Stimulated activated CD8-positive, alpha-beta memory T cell treated with anti-CD3 and anti-CD28 coated beads, Interleukin-7, amount 100 ng/mL, for 48 hours (primary cell): ENCODE measurements at places on chromosomes 1 and 21.

- no peak for DNase-seq
Measured at GRCh38 chr1:116920211-116920610, 10.5 kb downstream of the PTGFRN start.

DNA sequence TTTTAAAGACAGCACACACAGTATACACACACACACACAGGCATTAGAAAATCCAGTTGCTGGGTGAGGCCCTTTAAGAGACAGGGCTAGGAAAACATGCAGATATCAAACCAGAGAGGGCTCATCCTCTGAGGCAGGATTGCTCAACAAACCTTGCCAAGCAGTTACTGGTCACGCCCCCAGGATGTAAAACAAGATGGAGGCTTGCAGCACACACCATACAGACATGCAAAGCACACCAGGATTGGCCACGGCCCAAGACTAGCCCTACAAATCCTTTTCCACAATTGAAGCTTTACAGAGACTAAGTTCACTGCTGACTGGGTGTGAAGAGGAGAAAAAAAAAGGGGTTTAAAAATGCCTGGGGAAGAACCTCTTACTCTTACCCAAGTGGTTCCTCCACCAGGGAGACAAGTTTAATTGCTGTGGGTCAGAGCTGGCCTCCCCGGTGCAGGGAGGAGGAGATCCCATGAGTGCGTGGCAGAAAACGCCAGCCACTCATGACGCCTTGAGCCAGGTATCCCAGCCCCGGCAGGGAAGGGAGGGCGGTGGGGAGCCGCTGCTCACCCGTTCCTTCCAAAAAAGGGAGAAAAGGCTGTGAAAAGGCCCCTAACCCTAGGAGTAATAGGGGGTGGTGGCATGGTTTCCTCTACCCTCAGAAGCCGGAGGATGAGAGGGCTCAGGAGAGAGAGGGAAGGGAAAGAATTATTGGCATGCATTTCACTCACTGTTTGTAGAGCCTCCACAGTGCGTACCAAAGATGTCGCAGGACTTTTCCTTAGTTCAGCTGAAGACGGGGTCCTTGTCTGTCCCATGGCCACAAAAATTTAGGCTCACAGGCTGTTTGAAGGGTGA is 594.6 kb upstream of the ZP4 start:
- no peak for DNase-seq

- DNase-seq = no peak
Measured at GRCh38 chr1:24379733-24380315, 33.8 kb downstream of the STPG1 start.

DNA sequence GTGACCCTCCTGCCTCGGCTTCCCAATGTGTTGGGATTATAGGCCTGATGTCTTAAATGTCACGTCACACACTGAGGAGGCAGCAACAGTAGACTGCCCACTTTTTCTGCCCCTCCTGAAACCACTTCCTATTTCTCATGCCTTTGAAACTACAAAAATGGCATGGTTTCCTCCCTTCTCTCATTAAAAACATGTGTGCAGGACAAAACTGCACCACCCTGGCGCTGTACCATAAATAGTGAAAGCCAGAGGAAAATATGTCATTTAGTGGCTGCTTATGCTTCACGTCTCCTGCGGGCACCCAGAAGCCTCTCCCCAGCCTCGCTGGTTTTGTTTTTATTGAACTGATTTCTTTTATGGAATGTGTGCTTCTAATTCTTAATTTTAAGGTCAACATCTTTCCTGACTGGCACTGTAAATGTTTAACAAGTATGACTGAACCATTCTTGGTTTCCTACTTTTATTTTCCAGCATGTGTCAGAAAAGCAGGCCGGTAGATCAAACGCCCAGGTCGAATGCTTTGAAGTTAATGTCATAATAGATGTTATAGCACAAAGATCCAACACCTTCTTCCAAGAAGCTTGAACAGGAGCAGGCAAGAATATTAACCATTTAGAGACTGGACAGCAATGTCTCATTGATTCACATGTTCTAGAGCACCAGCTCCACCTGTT is 59.6 kb upstream of the C1orf87 start:
- no peak for DNase-seq

- DNase-seq = peak; percentile 61
Measured at GRCh38 chr1:161115132-161115711, 2.6 kb downstream of the PFDN2 start.

DNA sequence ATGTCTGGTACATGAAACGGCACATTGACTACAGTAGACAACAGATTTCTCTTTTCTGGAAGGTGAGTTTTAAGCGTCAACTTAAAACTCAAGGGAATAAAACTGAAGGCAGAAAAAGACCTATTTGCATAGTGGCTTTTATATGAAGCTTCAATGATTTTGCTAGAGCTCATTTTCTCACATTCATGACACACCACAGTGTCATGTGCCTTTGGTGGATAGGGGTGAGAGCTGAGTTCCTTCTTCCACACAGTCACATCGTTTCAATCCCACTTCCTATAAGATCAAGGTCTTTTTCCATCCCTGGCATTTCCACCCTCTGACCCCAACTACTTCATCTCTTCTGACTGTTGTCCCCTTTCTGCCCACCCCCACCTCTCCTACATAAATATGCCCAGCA is 31.0 kb downstream of the IL12RB2 start:
- DNase-seq = no peak

DNA sequence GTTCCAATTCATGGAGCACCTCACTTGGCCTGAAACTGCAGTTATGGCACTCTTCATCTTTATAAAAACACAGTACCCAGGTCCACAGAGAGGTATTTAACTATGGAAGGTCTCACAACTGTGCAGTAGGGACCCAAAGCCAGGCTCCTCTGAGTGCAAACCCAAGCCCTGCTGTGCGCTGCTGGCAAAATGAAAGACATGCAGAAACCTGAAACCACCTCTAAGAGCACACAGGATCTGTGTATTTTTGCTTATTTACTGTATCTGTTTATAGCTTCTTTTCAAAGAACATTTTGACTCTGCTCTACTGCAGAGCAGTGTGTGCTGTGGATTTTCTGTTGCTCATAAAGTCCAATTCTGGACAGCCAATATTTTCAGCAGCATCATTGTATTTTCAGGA is 166.6 kb downstream of the DSCAM start:
- no peak for DNase-seq

DNA sequence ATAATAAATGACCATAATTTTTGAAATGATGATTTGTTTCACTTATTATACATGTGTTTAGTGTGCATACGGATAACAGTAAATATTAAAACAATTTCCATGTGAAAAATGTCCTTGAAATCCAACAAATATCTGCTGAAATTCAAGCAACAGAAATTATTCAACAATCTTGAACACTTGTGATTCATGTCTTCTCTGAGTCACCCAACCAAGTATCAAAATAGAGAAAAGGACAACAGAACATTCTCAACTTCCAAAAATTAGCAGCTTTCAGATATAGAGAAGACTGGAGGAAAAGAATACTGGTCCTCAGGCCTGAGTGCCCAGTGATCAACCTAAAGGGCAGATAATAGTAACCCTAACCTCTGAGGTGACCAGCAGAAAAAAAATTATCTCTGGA is 90.8 kb downstream of the VAV3 start:
- DNase-seq = no peak

DNA sequence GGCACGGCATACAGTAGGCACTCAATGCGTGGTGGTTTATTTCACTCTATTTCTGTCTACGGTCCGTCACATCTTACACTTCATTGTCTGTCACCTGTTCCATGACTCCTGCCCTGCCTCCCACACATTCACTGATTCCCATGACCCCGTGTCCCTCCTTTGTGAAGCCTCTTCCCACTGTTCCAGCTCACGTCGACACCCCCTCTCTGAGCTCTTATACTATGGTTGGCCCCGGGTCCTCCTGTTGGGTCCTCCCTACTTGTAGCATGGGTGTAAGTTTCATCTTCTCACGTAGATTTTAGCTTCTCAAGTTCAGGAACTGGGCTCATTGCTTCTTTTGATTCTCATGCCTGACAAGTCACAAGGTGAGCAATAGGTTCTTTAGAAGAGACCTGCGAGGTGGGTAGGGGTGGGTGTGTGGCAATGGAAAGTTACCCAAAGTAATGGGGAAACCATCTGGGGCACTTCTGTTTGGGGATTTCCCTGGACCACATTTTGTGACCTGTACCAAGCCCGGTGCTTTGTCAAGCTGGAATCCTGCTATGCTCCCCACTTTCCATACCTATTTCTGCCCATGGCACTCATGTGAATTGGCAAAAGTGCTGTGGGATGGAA is 22.1 kb upstream of the IL10 start:
- peak; percentile 65 for DNase-seq

DNA sequence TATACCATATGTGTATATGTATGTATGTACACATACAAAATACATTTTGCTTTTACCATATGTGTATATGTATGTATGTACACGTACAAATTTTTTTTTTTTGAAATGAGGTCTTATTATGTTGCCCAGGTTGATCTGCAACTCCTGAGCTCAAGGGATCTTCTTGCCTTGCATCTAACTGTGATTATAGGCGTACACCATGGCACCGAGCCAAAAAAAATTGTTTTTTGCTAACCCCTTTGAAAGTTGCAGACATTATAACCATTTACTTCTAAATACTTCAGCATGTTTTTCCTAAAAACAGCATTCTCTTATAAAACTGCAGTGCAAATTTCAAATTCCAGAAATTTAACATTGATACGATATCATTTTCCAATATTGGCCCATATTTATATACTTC is 147.0 kb downstream of the POU2F1 start:
- DNase-seq = no peak

- no peak for DNase-seq
Measured at GRCh38 chr1:153679337-153680119, 1.0 kb downstream of the NPR1 start.

DNA sequence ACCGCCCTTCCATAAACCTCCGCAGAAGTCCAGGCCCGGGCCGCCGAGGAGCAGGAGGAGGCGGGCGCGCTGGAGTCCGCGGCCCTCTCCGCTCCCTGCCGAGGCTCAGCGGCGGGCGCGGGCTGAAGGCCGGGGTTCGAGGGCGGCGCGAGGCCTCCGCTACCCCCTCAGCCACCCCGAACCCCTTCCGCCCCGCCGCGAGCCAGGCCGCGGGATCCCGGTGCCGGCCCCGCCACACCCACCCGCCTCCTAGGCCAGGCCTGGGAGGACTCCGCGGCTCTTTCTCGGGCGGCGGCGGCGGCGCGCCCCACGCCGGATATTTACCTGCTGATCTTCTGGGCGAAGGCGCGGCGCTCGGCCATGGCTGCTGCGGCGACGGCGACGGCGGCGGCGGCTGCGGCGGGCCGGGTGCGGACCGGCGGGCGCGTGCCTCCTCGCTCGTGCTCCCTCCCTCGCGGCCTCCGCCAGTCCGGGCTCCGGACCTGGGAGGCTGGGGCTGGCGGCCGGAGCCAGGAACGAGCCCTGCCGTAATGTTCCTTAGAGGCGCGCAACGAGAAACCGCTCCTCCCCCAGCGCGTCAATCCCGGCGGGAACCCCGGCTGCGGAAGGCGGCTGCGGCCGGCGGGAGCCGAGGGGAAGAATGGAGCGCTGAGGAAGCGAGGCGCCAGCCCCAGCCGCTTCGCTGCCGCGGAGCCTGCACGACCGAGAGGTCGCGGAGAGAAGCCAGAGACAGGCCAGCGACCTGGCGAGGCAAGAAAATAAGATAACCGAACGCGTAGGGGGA is at the start of gene DOCK7:
Gene DOCK7 (minus strand): TSS at position 484 of the 784 bp plus-strand sequence. CDS start 122 bp downstream, at position 362.
- peak; percentile 17 for DNase-seq
